ENCODE measurements at places on chromosomes 3 and 15.

DNA sequence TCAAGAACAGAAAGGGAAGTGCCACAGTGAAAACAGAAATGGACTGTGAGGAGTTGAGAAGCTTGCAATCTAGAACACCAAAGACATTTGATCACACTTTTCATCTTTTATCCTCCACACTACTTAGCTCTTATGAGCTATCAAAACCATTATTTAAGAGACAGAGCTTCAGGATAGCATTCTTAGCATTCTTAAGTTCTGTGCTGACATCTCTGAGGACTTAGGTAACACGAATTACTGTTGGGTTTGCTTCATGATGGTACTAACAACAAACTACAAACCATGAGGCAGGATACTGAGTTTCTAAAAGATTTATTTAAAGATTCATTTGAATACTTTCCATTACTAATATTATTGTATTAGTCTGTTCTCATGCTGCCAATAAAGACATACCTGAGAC lies 1038.6 kb downstream of the TUSC7 start:
- no peak for DNase-seq

GRCh38 chr3:136694321-136694720 lies 57.9 kb downstream of the STAG1 start:
- DNase-seq = no peak

- no peak for DNase-seq
Measured at GRCh38 chr15:95869920-95870319, 460.6 kb upstream of the NR2F2 start.

GRCh38 chr15:73075160-73075859 lies 23.0 kb downstream of the NEO1 start:
- peak; percentile 28 for DNase-seq

DNA sequence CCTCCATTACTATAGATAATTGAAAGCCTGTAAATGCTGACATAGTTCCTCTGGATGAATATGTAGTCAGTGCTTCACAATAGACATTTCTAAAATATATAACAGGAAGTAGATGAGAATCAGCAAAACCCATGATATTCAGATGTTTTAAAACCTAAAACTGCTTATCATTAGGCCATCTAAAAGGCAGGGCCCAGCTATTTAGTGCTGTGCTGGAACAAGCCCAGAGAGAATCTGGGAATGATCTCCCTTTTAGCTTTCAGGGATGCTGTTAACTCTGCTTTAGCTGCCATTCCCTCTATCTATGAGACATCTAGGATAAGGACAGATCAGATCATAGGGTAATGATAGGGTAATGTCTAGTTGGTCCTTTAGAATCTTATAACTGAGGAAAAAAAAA lies 106.8 kb downstream of the SLMAP start:
- no peak for DNase-seq

DNA sequence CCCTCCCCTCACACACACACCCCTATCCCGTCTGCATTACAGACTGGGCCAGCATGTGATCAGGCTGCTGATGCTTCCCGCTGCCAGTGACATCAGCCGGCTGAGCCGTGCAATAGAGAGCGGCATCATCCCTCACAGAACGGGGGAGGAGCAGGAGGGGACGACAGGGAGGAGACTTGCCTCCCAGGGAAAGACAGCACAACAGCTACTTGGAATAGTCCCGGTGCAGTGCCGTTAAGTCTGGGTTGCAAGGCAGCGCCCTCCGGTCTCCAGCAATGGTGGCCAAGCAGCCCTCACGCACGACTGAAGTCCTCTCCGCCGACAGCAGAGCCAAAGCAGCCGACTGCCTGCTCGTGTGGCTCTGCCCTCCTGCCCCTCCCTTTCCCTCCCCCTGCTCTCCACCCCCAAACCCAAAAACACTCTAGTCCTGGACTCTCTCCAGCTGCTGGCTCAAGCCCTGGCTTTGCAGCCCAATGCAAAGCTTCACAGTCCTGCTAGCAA lies 31.5 kb upstream of the RPS17 start:
- peak; percentile 85 for DNase-seq

DNA sequence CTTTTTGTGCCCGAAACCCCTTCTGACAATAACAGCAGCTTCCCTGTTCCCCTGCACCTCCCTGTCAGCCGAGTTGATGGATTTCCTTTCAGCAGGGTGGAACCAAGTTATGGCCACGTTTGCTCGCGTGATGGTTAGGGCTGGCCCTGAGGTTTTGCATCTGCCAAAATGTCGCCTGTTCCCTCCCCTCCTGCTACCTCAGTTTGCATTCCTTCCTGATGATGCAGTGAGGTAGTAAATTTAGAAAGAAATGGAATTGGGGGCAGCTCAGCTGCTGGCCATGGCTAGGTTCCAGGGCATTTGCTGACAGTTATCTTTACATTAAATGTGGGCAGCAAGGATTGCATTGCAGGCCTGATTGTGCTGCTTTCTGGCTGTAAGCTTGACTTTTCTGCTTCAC lies 13.2 kb downstream of the LIMD1 start:
- DNase-seq = no peak

- DNase-seq = no peak
Measured at GRCh38 chr3:82038556-82038955, 277.1 kb upstream of the GBE1 start.

GRCh38 chr3:115843206-115843605 lies 219.9 kb downstream of the GAP43 start:
- DNase-seq = no peak

- no peak for DNase-seq
Measured at GRCh38 chr3:156253150-156253549, 132.8 kb downstream of the KCNAB1 start.

DNA sequence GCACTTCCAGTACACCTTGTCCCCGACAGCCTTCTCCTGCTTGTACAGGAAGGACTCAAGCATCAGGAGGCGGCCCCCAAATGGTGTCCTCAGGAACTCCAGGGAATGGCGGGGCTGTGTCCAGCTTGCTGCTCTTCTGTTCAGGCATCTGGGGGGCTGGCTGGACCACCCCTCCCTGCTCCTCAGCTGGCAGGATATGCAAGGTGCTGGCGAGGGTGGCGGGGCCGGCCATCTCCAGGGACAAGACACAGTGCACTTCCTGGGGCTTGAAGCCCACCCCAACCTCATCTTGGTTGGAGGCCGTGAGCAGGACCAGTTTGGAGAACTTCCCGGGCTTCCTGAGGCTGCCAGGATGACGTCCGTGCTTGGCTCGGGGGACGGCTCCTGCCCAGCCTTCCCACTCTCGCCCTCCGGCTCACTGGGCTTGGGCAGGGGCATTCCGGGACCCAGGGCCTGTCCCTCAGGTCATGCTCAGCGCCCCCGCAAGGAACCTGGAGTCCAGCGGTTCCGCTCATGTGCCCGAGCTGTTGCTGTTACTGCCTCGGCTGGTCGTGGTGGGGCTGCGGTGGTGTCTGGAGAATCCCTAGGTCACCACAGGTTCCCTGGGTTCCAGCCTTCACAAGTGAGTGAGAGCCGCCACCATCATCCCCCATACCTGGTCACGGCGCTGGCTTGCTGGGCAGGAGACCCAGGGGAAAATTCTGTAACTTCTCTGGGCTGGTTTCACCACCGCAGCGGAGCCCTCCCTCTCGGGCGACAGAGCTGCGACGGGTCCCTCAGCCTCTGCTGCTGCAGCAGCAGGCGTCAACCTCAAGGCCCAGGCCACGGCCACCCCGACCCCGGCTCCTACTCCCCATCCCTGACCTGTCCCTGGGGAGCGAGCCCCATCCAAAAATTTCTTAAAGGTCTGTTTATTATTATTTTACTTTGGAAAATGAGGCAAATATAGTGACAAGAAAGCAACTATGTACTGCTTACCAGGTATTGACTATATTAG lies 82.8 kb upstream of the FXR1 start:
- no peak for DNase-seq

DNA sequence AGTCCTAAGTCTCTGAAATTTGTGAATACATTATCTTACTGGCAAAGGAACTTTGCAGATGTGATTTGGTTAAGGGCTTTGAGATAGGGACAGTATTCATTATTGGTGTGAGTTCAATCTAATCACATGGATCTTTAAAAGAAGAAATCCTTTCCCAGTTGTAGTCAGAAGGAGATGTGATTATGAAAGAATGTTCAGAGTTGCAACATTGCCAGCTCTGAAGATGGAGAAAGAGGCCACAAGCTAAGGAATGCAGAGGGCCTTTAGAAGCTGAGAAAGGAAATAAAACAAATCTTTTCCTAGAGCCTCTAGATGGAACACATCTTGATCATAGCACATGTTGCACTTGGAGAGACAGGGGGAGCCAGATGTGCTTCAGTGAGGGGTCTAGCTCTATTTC lies 27.7 kb upstream of the SIAH2 start:
- no peak for DNase-seq

DNA sequence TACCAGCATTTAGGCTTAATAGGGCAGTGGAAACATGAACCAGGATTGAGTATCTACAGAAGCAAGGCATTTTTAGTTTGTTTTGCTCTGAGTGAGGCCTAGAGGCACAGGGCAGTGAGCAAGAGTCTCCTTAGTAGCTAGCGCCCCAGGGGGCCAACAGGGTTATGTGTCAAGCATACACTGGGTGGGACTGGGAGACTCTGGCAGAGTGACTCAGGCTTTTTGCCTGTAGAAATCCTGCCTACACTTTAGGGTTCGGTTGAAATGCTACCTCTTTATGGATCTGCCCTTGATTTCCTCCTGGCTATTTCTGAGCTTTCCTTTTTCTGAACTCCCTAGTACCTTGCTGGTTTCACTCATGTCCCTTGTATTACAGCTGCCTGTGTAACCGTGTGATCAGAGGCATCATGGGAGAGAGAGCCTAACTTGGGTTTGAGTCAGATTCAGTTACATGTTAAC lies 72.2 kb downstream of the TOP2B start:
- DNase-seq = peak; percentile 80

DNA sequence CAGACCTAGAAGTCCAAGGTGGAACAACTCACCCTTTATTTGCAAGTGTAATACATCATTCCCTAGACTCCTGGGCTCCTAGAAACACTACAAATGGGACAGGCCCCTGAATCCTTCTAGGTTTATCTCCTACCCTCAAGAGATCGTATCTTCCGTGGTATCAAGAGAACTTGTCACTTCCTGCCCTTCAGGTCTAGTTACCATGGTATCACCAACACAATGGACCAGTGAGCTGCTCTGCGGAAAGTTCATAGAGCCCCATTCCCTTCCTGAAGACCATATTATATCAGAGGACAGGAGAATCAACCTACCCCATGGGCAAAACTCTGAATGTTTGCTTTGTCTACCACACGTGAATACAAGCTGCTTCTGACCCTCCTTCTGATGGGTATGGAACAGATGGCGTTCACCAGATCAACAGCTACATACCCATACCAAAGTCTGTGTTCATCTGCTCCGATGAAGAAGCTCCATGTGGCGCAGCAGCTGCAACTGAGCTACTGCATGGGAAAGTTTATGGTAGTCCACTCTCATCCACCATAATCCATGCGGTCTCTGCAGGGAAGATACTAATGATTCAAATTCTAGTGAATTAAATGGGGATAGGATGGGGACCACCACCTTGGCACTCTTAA lies 84.6 kb upstream of the KLF13 start:
- DNase-seq = no peak

GRCh38 chr15:22259881-22260421 lies 179.6 kb downstream of the OR4M2 start:
- no peak for DNase-seq

GRCh38 chr3:98027085-98027446 lies 8.0 kb downstream of the GABRR3 start:
- DNase-seq = no peak

DNA sequence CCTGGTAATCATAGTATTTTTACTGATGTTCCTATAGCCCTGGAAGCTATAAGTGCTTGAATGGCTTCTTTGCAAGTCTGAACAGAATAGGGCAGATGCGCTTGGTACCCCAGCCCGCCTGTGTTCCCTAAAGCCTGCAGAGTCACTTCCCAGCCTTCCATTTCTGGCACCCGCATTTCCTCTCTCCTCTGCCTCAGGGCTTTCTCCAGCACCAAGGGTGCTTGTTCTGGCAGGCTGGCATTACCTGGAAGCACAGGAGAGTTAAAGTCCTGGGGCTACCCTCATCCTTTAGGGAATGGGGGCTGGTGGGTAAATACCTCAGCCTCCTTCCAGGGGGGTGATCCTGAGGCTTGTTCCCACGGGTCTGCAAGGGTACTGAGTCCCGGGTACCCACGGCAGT lies 7.4 kb upstream of the CHRNA3 start:
- DNase-seq = no peak

DNA sequence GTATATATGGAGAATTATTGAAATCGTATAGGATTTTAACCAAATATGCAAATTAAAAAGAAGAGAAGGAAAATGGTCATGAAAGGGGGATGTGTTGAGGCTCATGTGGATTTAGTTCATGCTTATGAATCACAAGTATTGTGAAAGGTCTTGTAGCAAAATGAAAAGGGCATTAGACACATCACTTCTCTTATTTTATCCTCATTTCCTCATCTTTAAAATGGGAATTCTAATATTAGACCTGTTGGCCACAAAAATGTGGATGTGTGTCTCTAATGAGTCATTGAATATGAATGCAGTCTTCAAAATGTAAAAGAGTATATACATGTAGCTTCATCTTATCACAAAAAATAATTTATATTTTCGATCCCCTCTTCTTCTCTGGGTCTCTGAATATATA lies 14.9 kb upstream of the ALCAM start:
- DNase-seq = no peak

GRCh38 chr3:53511246-53511645 lies 16.8 kb downstream of the CACNA1D start:
- DNase-seq = no peak

DNA sequence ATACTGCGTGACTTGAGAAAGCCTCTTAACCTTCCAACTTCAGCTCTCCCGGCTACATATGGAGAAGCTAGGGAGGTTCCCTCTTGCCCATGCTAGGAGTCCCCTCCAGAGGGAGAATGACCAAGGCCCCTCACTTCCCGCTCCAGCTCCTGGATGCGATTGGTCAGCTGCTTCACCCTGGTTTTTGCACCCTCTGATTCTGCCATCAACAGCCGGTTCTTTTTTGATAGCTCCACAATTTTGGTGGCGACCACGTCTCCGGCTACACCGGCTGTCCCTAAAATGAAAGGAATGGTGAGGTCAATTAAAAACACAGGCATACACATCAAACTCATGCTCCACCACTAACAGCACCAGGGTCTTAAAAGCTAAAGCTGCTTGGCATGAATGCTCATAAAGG lies 20.6 kb downstream of the CCDC13 start:
- DNase-seq = no peak

DNA sequence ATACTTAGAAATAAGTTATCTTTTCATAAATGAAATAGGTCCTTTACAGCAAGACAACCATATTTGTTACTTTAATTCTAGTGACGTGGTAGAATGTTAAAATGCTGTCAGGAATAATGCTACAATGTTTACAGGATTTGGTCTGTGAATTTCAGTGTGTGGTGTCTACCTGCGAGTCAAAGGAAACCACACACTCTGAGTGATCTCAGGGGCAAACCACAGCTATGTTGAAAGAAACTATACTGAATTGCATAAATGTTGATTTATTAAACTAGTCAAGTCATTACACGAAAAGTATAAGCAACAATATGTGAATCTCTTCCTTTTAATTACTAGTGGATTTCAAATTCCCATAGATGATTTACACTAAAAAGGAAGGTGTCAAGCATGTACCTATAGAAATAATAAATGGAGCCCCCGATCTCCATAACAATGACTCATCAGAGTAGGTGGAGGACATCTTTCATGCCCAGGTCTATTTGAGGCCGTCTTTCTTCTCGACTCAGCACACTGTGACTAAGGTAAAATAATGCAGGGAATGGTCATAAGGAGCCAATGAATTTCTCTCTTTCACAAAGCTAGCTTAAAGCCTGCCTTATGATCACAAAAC lies 463.0 kb downstream of the ERC2 start:
- DNase-seq = no peak
